Activated naive CD4-positive, alpha-beta T cell treated with anti-CD3 and anti-CD28 coated beads, Interleukin-2, amount 10 ng/mL, durations not matched to agents 7 days and 5 days (primary cell): ENCODE measurements at places on chromosomes 2 and 18.
A peak's percentile ranks its signal among the peaks of the same experiment; 100 is the strongest.

DNA sequence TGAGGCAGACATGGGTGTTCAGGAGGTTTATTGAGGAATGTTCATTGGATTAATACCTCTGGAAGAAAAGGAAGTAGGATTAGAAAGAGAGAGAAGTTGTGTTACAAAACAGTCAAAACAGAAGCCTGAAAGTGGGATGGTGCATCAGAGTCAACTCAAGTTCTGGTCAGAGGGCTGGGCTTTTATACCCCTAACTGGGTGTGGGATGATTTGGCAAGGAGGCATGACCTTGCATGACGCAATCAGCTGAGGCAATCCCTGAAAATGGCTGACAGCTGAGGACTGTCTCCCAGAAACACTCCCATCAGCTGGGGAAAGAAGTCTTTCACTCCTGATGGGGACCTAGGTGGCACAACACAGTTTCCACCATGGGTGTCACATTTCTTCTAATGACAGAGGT lies 818.2 kb downstream of the SATB2 start:
- no peak for DNase-seq

- no peak for DNase-seq
Observed at GRCh38 chr18:63758615-63759240, 16.5 kb upstream of the SERPINB7 start.

GRCh38 chr18:39667905-39668304 lies 2102.3 kb upstream of the CELF4 start:
- no peak for DNase-seq

DNA sequence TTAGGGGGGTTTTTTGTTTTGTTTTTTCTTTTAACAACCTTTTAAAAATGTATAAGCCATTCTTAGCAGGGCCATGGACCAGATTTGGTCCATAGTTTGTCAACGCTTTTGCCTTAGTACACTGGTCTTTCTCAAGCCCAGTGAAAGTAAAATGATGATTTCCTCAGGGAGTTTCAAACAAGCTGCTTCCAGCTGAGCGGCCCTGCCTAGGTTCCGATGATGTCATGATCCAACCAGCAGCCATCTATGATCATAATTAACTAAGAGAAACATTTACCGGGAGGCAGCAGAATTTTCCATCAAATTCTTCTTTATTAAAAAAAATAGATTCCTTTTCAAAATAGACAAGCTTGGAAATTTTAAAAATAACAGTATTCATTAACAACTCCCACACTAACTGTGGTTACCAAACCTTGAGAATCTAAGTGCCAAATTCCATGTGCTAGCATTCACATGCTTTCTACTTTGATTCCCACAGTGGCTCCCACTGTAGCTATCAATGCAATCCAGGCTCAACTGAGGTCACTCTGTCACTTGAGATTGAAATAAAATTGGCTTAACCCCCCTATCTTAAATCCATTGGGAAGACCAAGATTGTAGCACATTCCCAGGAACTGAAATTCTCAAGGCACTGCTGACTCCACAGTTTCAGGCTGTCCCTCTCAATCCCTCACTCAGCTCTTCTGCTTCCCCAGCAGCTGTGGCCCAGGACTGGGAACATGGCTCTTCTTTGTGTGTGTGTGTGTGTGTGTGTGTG lies 148.9 kb downstream of the RNF152 start:
- no peak for DNase-seq

DNA sequence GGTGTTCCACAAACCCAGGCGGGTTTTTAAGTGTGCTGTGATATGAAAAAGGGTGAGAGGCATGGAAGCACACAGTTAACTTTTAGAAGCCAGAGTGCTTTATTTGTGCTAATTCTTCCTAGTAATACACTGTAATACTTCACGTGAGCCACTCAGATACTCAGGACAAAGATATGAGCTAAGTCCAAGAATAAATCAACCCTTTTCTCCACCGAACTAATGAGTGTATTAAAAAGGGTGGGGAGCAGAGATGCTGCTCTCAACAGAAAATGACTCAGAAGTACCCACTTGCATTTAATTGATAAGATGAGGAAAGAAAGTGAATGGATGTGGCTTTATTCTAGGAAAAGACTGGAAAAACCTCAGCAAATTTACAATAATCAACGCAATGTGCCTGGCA lies 79.9 kb downstream of the UXS1 start:
- no peak for DNase-seq

DNA sequence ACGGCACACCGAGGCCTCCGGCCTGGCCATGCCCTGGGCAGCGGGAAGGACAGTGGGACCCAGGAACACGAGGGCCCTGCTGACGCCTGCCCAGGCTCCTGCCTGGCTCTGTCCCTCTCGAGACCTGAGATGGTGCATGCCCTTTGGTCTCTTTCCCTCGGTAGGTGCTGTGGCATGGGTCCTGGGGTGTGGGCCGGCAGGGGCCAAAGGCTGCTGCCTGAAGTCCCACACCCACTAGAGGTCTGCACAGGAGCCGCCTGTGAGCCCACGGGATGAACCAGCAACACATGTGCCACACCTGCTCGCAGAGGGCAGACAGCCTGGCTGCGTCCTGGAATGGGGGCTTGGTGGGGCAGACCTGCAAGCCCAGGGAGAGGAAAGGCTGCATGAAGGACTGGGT lies 73.3 kb downstream of the NDUFA10 start:
- DNase-seq = no peak

GRCh38 chr2:195505701-195506100 lies 151.3 kb upstream of the SLC39A10 start:
- DNase-seq = no peak

DNA sequence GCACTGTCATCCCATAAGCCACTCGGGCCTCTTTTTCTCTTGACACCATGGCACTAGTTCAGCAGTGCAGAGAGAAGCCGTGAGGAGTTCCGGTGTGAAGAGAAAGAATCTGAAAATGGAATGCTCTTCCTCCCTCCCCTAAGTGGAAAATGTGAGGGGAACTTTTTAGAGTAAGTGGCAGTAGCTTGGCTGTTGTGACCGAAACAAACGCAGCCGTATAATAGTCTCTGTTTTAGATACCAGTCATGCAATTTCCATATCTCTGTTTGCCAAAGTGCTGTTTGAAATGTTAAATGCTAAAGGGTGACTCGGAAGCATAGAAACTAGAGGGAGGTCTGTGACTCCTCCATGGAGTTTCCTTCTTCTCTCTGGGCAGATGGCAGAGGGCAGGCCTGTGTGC lies 122.9 kb downstream of the MTCL1 start:
- no peak for DNase-seq

DNA sequence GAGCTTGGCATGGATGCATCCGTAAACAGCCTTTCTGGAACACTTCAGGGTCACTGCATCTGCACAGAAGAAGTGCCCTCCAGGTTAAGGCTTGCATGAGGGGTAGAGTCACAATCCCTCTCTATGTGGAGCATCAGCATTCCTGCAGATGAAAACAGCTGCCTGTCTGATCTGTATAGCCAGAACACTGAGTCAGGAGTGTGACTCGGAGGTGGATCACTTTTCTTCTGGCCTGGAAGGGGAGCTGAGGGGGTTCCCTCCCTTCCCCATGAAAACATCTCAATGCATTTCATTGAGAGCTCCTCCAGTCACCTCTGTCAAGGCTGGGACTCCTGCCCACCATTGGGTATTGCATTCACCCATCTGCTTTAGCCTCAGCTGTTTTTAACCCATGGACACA lies 72.5 kb upstream of the SERPINE2 start:
- DNase-seq = no peak

GRCh38 chr2:182165202-182165601 lies 179.5 kb downstream of the PPP1R1C start:
- no peak for DNase-seq

GRCh38 chr18:26546875-26547645 lies 1.3 kb downstream of the KCTD1 start:
- no peak for DNase-seq

GRCh38 chr2:23120161-23120560 lies 264.8 kb upstream of the KLHL29 start:
- no peak for DNase-seq

GRCh38 chr2:111945444-111946293 lies 47.3 kb downstream of the MERTK start:
- DNase-seq = no peak

DNA sequence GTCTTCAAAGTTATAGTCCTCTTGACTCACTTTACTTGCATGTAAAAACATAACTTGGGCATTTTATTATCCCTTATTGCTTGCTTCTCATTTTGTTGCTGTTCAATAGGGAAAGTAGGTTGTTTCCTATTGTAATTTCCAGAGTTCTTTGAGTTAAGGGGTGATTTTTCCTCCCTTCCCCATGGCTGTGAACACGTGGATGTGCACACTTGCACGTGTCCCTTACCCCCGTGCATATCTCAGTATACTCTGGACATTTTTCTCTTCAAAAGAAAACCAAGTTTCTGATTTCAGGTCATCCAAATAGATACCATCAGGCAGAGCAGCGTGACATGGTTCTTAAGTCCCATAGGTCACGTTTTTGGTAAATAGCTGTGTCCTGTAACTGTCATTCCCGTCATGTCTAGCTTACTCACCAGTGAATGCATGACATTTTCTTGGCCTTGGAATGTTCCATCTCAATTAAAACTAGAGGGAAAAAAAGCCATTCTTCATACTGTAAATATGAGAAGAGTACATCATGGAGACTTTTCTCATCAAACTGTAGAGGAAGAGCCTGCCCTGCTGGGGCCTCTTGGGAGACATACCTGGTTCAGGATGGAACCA lies 83.3 kb upstream of the KCNE4 start:
- no peak for DNase-seq

DNA sequence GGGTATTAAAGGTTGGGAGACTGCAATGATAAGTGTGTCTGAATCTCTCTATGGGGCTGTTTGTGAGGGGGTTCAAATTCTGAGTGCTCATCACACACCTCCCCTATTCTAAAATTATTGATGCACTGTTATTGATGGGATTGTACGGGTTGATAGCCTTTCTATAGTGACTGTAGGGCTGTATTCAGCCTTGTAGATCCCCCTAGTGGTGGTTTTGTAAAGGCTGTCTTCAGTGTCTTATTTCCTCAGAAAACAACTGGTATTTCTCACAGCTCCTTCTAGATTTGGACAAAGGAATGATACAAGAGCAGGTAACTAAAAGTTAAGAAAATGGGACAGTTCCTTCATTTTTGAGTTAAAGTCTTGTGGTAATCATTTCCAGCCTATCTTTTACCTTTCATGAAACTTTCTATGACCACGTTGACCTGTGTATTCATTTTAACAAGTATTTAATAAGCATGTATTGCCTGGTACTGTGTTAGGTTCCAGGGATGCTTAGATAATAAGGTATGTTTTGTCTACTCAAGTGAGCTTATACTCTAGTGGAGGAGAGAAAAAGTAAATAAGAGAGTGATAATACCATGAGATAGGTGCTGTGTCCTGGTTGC lies 21.2 kb downstream of the SMAD4 start:
- DNase-seq = no peak

DNA sequence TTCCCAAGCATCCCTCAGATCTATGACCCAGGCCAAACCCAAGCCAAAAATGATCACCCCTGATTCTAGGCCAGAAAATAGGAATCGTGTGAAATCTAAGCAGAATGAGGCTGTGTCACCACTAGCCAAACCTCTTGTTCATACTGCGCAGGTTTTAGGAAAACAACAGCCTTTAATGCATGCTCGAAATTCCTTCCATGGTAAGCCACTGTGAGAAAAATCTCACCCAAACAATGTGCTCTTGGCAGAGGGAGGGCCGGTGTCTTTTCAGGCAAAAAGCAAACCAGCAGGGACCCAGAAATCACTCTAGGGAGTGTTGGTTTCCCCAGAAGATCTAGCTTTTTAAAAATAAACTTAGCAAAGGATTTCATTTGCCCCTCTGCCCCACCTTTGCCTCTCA lies 71.2 kb upstream of the FOSL2 start:
- no peak for DNase-seq

- no peak for DNase-seq
Observed at GRCh38 chr2:239246723-239247122, 154.1 kb downstream of the HDAC4 start.

- DNase-seq = no peak
Observed at GRCh38 chr2:98388081-98388480, 41.8 kb downstream of the CNGA3 start.

- no peak for DNase-seq
Observed at GRCh38 chr2:6975988-6976387, 58.8 kb downstream of the RNF144A start.

DNA sequence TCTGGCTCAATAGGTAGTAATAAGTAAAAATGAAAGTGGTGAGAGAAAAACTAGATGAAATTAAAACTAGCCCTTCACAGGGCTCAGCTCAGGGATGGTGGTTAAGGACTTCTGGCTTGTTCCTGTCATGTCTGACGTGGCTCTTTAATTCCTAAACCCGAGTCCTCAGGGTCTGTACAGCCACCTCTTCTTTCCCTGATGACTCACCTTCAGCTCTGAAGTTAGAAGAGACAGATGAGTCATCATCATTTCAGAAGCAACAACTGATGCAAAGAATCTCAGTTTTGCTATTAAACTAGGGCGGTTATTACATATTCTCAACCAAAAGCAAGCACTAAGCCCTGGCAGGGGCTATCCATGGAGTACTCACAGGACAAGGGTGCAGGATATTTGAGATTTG lies 24.0 kb upstream of the ITGB6 start:
- peak; percentile 24 for DNase-seq

DNA sequence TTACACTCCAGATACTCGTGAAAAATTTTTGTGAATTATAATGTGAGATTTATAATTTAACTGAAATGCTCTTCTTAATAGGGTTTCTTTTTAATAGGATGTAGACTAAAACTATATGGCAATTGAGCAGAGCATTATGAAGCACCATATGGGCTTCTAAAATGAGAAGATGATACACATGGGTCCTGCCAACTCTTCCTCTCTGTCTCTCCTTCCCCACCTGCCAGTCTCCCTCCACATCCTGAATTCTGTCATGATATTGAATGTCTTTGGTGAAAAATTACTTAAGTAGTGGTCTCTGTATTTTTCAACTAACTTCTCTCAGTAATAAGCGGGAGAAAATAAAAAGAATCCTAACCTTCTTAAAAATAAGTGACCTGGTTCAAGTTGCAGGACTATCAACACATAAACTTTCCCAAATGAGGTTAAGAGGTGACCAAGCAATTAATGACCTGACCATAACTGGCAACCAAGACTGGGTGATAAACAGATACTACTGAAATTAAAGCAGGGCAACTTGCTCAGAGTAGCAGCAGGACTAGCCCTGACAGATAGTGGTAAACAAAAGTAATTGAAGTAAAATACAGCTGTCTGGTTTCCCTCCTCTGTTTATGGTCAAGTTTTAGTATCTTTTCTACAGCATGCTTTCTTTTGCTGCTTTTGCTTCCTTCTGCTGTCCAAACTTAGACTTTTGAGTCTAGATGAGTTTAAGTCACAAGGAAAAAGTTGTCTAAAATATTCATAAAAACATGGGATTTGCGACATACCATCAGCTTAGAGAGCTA lies 117.1 kb upstream of the PDE1A start:
- no peak for DNase-seq

- no peak for DNase-seq
Observed at GRCh38 chr2:208552943-208553342, 146.4 kb downstream of the PTH2R start.

GRCh38 chr2:30282081-30282480 lies 50.7 kb downstream of the LBH start:
- no peak for DNase-seq

- peak; percentile 69 for DNase-seq
Observed at GRCh38 chr18:35355140-35355618, 11.0 kb upstream of the ZNF24 start.
